ENCODE measurements at places on chromosomes 2 and 18.

DNA sequence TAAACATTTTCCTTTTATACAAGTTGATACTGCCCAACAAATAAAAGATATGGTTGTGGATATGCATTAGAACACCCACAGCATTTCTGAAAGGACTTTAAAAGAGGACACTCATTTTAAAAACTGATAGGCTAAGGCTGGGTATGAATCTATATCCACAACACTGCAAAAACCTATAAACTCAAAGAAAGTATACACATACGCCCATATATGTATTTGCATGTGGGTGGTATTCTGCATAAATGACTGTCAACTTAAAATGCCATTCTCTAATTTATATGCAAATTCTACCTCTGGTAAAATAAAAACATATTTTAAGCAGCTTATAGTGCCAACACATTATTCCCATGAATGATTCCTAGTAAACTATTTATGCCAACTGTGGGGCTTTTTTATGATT, 20.1 kb downstream of the FIGN start:
- DNase-seq = no peak

GRCh38 chr2:134347756-134348155, 93.9 kb downstream of the MGAT5 start:
- no peak for DNase-seq

DNA sequence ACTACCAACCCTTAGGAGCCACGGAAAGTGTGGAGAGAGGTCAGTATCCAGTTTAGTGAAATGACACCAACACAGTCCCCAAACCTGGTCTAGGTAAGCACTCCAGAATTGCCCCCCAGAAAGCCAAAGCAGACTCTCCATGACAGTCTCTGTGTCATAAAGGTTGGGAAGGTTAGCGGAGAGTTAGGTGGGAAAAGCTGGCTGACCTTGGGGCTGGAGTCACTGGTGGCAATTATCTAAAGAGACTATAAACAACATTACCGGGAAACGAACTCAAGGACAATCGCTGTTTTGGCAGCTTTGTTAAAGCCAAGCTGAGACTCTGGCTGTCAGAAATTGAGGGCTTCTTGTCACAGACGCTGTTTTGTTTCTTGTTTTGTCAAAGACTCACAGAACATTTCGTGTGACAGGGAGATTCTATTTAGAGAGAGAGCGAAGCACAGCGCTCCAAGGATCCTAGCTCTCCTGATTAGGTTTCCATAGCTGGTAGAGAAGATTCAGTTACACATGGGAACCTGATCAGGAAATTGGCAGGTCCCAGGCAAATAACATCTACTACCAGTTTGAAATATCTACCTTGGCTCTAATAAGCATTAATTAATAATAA, 111.3 kb downstream of the LNPK start:
- peak; percentile 26 for DNase-seq

DNA sequence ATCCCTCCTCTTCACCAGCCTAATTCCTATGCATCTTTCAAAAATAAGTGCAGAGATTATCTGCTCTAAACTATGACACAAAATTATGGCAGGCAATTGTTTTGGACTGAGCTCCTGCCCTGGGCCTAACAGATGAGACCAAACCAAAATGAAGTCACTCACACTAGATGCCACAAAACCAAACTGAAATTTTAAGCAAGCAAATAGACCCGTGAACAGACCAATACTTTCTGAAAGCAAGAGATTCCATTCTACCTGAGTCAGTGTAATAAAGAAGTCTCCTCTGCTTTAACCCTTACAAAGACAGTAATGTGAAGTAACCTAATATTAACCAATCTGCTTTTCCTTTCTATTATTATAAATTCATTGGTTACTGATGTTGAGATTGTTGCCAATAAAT, 84.3 kb downstream of the RIT2 start:
- no peak for DNase-seq

- DNase-seq = no peak
Measured at GRCh38 chr2:150107816-150108215, 379.7 kb downstream of the RND3 start.

DNA sequence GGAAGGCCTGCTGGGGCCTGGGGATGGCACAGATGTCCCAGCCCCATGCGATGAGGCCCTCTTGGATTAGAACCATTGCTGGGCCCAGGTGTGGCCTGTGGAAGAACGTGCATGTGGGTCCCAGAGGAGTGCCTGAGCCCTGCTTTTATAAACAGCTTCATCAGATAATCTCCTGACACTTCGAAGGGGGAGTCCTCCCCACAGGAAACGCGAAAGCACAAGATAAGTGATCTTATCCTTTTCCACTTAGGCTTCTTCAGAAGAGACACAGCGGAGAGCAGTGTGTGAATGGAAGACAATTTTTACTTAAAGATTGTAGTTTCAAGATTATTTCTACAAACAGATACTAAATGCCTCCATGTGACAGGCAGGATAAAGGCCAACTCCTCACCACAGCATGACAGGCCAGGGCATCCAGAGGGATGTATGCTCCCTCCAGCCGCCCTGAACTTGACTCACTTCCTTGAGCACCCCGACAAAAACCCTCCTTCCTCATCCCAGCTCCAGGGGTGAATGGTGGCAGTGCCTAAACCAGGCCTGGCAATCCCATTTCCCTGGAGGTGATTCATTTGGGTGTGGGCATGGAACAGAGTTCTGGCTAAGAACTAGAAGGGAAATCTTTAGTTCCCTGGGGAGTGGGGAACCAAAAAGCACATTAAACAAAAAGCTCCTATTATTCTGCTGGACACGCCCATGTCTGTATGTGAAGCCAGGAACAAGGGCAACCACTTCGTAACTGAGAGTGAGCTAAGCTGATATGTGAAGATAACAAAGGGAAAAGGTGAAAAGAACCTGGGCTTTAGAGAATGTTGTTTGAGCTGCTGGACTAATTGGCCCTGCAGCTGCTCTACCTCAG, 56.2 kb upstream of the TMEM163 start:
- DNase-seq = no peak

DNA sequence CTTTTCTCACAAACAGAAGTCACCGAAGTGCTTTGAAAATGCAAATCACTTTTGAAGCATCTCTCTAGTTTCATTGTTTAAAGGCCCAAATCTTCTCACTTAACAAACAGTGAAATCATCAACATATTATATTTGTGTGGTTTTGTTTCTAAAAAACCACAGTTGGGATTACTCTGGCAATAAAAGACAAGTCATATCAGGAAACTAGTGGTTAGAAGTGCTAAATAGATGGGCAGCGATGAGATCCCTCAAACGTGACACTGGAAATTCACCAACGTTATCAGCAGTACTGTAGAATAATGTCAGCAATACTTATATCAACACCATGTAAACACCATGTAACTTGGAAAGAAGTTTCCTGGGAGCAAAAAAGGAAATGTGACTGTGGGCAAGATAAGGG, 893.5 kb downstream of the SUCLG1 start:
- no peak for DNase-seq

GRCh38 chr18:13494871-13495445, 231.4 kb downstream of the FAM210A start:
- no peak for DNase-seq

DNA sequence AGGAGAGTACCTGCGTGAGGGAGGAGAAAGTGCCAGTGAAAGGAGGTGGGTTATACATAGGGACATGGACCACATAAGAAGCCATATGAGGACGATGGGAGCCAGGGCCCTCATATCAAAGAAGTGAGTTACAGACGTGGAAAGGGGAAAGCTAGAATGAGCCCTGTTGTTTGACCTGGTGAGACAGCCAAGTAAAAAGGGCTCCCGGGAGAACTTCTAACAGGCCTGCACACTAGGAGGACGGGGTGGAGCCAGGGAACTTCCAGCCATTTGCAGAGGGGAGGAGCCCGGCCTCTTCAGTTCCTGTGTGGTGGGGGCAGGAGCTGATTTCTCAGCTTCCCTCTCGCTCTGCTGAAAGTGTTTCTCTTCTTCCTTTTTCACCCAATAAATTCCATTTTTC, 84.1 kb upstream of the SLC66A3 start:
- DNase-seq = no peak

GRCh38 chr2:36834731-36835524, 131.4 kb downstream of the STRN start:
- no peak for DNase-seq

DNA sequence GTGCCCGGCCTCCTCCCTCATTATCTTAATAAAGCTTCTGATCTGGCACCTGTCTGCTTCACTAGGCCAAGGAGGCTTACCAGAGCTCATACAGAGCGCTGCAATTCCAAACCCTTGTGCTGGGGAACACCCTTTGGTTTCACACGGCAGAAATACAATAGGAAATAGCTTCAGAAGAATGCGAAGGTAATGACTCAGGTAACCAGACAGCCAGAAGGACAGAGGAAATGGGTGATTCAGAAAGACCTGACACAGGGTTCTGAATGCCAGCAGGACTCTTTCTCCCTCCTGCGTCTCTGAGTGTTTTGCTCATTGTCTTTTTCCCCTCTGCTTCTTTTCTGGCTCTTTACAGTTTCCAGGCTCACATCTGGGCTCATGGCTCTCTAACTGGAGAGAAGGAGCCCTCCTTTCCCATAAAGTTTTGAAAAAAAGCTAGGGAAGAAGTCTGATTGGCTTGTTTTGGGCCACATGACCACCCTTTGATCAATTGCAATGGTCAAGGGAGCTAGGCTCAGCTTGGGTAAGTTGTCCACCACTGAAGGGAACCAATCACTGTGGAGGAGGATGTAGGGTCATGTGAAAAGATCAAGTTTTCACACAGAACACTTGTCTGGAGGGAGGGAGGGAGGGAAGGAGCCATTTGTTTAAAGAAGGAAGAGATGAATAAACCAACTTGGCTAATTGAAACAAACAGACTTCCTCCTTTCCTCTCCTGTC, 90.5 kb upstream of the UPP2 start:
- DNase-seq = no peak

GRCh38 chr2:150012986-150013385, 425.4 kb upstream of the MMADHC start:
- no peak for DNase-seq

DNA sequence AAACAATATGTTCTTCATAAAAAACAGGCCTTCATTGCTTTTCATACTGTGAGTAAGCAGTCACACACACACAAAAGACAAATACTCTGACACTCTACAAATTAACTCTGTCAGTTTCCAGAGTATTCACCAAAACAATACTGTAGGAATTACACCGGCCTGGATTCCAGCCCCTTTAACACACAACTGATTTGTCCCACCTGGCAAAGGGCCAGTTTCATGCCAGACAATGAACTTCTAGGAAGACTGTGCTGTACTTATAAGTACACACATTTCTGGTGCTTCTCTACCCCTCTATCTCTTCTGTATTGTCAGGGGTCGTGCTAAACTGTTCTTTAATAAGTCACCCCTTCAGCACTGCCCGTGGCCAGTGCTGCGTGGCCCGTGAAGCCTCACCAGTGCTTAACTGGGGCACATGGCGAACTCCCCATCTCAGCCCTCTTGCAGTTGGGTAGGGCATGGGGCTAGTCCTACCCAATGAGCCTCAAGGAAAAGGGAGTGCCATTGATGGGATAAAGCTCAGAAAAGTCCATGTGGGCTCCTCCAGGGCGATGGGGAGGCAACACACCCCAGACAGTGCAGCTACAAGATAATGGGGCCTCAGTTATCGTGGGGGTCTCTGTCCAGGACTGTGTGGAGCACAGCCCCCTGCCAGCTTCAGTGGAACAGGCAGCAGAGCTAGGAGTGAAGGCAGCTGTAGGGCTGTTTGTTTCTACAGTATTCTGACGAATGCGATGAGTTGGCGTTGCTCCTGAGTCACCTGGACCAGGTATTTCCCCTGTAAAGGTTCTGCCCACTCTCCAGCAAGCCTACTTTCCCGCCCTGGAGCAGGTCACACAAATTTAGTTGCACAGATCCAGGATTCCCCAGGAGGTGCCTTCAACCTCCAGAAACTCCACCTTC, 99.0 kb downstream of the SP3 start:
- DNase-seq = no peak

- DNase-seq = no peak
Measured at GRCh38 chr2:179124282-179124681, 74.3 kb upstream of the CCDC141 start.

- no peak for DNase-seq
Measured at GRCh38 chr2:162826921-162827320, 11.6 kb downstream of the KCNH7 start.

- DNase-seq = no peak
Measured at GRCh38 chr2:238009563-238009962, 42.7 kb downstream of the UBE2F start.

GRCh38 chr2:127712999-127713398, 11.7 kb downstream of the SFT2D3 start:
- no peak for DNase-seq

GRCh38 chr18:31204166-31204565, 41.5 kb upstream of the DSC1 start:
- no peak for DNase-seq

- no peak for DNase-seq
Measured at GRCh38 chr2:11019614-11020013, 107.9 kb downstream of the KCNF1 start.

- DNase-seq = no peak
Measured at GRCh38 chr2:182894174-182894573, 27.7 kb upstream of the FRZB start.

GRCh38 chr2:189658306-189659212, 2.7 kb upstream of the ASNSD1 start:
- DNase-seq = no peak

- DNase-seq = no peak
Measured at GRCh38 chr2:173149491-173149890, 73.8 kb downstream of the MAP3K20 start.

DNA sequence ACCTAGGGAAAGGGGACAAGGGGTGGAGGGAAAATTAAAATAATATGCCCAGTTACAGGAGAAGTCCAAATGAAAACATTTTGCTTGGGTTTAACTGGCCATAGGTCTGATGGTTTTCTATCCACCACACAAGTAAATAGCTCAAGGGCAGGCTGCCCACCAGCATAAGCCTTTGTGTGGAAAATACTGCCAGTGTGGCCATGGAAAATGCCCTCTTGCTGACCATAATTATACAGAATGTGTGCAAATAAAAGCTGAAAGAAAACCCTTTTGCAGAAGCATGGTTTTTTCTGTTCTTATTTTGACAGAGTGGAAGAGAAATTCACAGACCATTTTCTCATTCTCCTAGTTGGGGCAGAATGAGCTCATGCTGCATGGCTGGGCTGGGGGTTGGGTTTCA, 111.3 kb upstream of the SIX2 start:
- no peak for DNase-seq

DNA sequence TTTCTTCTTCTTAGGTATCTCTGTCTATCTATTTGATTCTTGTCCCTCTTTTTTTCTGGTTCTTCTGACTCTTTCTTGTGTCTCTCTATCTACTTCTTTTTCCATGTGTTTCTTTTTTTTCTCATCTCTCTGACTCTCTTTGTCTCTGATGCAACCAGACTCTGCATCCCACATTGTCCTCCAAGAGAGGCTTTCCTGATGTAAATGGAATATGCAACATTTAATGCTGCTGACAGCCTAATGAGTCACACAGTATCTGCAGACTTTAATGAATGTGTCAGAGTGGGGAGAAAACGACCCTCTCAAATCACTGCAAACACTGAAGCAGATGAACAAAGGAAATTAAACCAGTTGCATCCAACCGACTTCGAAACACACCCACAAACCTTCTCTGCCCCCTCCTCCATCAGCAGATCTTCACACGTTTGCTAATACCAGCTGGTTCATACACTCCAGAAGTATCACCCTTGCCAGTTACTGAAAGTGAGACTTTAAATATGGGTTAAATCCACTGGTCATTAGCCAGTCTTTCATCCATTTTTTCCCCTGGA, 351.5 kb downstream of the TXNL1 start:
- no peak for DNase-seq

- no peak for DNase-seq
Measured at GRCh38 chr2:216492597-216493333, 5.9 kb upstream of the RPL37A start.

- DNase-seq = no peak
Measured at GRCh38 chr2:169462896-169463695, 16.2 kb upstream of the BBS5 start.

- no peak for DNase-seq
Measured at GRCh38 chr2:36701391-36701795, 4.9 kb downstream of the VIT start.

- no peak for DNase-seq
Measured at GRCh38 chr2:166341426-166341825, 34.3 kb downstream of the SCN9A start.
